ENCODE measurements at places on chromosomes 16 and 17.

- no peak for DNase-seq
These were observed 10.9 kb upstream of the MMD start for GRCh38 chr17:55432358-55433028.

DNA sequence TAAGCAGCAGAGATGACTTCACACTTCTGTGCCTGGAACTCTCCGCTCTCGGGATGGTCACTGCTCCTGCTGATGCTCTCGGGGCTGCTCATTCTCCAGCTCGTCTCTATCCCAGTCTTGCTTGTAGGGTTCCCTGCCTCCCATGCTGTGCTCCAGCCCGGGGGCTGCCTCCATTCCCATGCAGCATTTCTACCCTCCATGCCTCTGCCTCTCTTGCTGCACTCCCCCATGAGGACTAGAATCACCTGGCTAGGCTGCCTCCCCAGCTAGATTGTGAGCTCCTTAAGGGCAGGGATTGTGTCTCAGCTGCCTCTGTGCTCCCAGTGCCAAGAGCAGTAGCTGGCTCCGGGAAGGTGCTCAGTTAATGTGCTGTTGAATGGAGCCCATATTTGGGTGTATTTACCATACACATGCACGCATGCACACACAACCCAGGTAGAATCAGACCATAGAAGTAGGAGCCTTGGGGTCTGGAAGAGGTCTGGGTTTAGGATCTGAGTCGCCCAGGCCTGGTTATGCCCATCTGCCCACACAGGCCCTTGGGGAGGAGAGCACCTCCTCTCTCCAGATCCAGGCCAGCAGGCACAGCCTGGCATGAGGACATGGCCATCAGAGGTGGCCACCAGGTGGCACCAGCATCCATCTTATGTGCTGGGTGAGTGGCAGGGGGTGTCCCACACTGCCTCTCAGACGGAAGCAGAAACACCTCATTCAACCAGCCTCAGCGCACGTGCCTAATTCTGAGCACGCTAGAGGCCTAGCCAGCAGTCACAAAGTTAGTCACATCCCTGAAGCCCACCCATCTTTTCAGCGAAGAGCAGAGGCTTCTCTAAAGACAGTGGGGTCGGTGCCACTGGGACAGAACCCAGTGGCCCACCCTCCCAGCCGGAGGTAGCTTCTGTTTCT is 9.3 kb downstream of the GIT1 start:
- peak; percentile 92 for DNase-seq

DNA sequence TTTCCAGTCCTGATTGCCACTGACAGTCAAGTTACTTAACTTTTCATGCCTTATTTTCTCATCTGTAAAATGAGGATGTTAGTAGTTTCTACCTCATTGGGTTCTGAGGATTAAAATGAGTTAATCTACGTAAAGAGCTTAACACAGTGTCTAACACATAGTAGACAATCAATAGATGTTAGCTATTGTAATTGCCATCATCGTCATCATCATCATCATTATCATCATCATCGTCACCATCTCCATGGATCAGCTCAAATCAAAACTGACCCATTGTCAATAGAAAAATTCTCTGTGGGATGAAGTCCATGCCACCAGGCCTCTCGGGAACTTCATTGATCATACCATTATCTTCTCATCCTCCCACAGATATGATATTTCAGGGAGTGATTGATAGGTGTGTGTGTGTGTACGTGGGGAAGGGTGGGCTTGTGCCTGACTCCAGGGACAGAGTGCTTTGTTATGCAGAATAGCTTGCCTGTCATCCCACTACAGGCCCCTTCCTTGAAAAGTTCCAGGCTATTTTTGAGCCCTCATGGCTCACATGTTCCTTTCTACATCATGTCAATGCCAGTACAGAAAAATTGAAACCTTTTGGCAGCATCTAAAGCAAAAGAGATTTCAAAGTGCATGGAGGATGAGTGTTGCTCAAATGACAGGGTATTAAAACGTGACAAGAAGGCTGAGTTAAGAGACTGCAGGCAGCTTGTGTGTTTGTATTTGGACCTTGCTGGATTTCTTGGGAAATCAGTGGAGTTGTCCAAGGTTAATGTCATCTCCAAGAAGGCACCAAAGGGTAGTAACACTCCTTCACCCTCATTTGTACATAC is 133.9 kb downstream of the PRKCB start:
- DNase-seq = no peak

- no peak for DNase-seq
These were observed 32.4 kb downstream of the SMYD4 start for GRCh38 chr17:1797323-1797722.

DNA sequence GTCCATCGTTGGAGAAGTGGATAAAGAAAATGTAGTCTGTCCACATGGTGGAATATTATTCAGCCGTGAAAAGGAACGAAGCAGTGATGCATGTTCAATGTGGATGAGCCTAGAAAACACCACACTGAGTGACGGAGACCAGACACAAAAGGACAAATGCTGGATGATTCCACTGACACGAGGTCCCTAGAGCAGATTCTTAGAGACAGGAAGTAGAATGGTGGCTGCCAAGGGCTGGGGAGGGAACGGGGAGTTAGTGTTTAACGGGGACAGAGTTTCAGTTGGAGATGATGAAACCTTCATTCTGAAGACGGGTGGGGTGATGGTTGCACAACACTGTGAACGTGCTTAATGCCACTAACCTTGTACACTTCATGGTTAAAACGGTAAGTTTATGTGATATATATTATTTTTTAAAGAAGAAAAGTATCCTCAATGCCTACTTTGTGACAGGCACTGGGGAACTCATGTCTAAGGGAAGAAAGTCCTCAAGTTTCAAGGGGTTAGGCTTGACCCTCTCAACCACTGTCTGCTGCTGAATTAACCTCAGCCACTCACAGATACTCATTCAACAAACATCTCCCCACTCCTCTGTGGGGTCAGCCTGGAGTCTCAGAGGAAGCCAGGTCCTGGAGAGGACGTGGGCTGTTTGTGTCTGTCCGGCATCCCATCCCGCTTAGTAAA is 17.6 kb downstream of the C16orf74 start:
- DNase-seq = no peak

GRCh38 chr16:80113873-80114574 is 426.8 kb upstream of the DYNLRB2 start:
- DNase-seq = no peak

GRCh38 chr16:11232852-11233726 is 22.9 kb downstream of the SOCS1 start:
- DNase-seq = peak; percentile 90

DNA sequence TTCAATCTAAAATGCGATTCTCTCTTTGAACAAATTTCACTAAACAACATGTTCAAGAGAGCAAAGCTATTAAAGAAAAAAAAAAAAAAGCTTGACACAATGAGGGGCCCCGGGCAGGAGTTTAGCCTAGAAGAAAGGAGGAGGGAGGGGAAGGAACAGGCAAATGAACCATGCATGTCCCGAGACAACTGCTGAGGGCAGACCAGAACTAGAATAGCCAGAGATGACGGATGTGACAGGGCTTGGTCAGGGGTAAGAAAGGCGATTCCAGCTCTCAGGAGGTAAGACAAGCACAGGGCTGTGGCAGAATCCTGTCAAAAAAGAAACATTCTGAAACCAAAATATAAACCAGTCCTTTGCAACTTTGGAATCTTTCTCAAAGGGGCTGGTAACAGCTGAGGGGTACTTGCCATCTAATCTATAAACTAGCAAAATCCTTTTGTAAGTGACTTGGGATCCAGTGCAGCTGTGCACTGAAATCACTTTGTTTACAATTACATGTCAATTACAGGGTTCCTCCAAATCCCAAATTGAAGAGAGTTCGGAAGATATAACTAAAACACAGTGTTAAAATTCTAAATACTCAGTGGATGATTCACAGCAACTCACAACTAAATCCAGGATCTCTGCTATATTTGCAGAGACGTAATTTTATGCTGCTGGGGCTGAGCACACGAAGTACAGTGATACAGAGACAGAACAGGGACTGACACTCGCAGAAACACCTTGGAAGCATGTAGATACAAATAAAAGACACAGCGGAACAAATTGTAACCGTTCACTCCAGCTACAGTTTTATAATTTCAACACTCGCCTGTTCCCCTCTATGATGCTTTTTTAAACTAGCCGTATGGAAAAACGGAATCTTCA is 567.4 kb upstream of the ZFHX3 start:
- no peak for DNase-seq

GRCh38 chr17:4209611-4210010 is 54.2 kb downstream of the ANKFY1 start:
- DNase-seq = no peak

GRCh38 chr16:66930189-66930588 is 4.0 kb downstream of the CIAO2B start:
- DNase-seq = no peak

- peak; percentile 6 for DNase-seq
These were observed 27.5 kb downstream of the NSMCE1 start for GRCh38 chr16:27240948-27241531.

DNA sequence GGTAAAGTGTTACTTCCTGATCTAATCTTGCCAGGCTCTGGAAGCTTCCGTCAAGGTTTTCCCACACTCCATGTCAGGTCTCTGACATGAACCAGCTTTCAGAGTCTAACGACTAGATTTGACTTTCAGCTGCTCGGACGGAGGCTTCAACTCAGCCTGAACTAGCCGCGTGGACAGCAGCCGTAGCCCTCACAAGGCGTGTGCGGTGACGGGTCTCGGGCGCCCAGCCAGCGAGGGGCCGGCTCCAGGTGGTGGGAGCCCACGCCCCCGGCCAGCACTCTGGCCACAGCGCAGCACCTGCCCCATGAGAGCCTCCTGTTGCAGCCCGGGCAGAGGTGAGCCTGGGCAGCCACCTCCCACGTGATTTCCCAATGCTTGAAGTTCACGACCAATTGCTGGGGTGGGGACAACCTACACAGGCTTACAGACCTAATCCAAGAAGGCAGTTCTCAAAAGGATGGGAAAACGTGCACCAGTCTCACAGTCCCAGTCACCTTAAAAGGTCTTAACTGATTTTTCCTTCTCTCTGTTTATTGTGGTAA is 45.5 kb downstream of the TBC1D16 start:
- no peak for DNase-seq

DNA sequence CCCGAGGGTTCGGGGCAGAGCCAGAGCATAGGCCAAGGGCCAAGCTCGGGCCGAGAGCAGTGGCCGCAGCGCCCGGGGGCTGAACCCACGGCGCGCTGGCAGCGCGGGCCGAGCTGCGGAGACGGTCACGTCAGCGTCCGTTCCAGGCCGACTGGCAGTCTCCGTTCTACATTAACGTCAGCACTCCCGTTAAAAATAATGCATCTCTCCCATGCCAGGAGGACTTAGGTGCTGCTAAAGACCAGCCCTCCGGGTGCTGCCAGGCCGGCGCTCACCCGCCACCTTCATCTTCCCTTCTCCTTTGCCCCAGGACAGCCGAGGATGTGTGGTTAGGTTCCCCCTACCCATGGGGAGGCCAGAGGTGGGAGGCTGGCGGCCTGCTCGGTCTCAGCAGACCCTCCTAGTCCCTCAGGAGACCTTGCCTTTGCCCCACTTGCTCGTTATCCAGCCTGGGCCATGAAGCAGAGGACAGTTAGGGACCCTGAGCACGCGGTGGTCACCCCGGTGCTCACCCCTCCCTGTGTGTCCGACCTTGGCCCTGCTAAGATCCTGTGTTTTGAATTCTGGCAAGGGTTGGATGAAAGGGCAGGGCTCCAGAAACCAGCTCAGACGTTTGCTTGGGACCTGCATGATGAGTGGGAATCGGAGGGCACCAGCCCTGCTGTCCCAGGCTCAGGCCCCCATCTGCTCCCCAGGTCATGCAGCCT is 572 bp downstream of the MPG start:
- DNase-seq = no peak

GRCh38 chr17:73436954-73437353 is 125.2 kb upstream of the CDC42EP4 start:
- DNase-seq = no peak

DNA sequence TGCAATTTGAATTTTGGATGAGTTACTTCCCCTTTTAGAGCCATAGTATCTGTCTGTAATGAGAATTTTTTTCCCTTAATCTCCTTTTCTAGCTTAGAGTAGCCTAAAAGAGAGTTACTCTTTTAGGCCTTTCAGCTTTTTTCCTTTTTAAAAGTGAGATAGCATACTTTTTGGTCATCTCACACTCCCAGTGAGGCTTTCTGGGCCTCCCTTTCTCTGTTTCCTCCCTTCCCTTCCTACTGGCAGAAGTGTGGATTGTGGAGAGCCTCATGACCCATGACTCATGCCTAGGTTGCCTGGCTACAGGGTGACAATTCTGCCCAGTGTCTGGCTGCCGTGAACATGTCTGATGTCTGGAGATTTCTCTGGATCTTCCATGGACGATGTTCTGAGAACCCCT is 15.2 kb downstream of the KRT23 start:
- no peak for DNase-seq

GRCh38 chr17:37375706-37376105 is at the start of gene C17orf78:
Gene C17orf78, plus strand, starts transcription at chr17:37375985. Its CDS starts 108 bp downstream, at chr17:37376093.
- no peak for DNase-seq

- DNase-seq = no peak
These were observed 488 bp downstream of the C17orf113 start for GRCh38 chr17:42049834-42050392.

GRCh38 chr17:80921159-80921558 is 70.5 kb upstream of the CHMP6 start:
- DNase-seq = no peak

GRCh38 chr16:89931305-89931896 is 8.3 kb downstream of the TUBB3 start:
- DNase-seq = no peak
